Natural killer cell treated with Interleukin-12 subunit alpha and Interleukin-12 subunit beta and Interleukin-15 and Interleukin-18, amount 100 ng/mL, for 72 hours (primary cell): ENCODE measurements at places on chromosomes 12 and 14. TPM values are rescaled to one million over a fixed set of nuclear protein-coding genes. Genes with fewer than 3 reads are reported as not detected.

TAS2R13 gene
- total RNA-seq = 1.2 TPM

TEX52 gene
- total RNA-seq = not detected

GLIPR1L1 gene
- not detected for total RNA-seq

CAPZA3 gene
- total RNA-seq = not detected

MFAP5 gene
- total RNA-seq = not detected
